SK-N-SH (cell line): ENCODE measurements at places on chromosomes 7 and 10. TPM values are rescaled to one million over a fixed set of nuclear protein-coding genes. Genes with fewer than 3 reads are reported as not detected.
A peak's percentile ranks its signal among the peaks of the same experiment; 100 is the strongest.

GRCh38 chr7:80844916-80845315, 73.9 kb downstream of the SEMA3C start:
- no peak for DNase-seq

DNA sequence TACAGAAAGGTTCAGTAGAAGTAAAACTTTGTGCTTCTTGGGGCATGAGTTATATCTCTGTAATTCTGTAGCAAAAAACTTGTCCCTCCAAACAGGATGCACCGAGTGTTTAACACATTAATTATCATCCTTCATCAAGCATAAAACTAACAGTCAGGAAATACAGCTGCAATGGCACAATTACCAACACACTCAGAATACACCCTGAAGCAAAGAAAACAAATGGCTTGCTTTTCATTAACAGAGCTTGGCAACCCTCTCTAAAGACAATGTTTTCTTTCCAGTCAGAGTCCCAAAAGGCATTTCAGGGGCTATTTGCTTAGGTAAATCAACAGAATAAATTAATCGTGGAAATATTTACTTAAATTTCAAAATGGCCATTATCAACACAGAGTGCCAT, 107.7 kb downstream of the ICA1 start:
- peak; percentile 31 for DNase-seq

- DNase-seq: no peak
Measured at GRCh38 chr10:126214021-126214420, 174.3 kb downstream of the ADAM12 start.

Gene UNCX
- not detected in 2 replicates for polyA plus RNA-seq

GRCh38 chr10:12073526-12073925, 4.8 kb downstream of the DHTKD1 start:
- no peak for DNase-seq

DNA sequence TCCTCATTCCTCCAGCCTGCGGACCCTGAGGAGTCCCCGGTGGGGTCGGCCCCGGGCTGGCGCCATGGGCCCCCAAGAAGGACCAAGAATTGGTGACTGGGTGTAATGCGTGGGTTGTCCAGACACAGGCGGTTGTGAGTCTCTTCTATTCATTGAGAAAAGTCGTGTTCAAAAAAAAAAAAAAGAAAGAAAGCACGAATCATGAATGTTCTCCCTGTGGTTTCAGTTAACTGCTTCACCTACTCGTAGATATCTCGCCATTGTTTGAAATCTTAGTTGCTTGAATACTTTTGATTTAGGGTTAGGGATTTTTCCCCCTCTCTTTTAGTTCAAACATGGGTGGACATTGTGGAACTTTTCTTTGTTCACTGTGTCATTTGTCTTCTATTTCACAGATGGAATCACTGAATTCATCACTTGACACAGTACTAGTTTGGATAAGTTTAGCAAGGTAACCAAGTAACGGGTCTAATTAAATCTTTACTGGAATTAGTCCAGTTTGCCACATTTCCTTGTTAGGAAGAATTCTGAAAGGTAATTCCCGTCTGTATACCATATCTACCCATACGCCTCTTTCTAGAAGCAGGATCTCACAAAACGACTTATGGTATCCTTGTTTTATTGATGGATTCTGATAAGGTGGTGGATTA, 775 bp downstream of the STARD3NL start:
- no peak for DNase-seq

DNA sequence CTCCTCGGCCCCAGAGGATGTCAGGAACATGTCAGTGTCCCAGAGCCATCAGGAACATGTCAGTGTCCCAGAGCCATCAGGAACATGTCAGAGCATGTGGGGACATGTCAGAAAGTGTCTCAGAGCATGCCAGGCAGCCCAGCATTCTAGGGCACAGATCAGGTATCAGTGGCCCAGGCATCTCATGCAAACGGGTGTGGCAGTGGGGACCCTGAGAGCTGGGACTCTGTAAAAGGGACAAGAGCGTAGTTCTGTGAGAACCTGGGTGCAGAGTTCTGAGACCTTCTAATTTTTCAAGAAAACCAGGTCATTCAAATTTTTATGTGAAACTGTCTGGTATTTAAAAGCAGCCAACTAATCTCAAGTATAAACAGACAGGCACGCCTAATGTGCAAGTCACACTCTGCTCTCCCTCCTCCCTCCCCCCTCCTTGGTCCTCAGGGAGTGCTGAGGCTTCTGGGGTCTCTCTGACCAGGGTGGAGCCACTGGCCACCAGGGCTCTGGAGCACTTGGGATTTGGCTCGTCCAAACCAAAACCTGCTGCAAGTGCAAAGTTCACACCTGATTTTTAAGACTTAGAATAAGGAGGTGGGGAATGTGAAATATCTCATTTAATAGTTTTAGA, 64.6 kb downstream of the ALOX5 start:
- no peak for DNase-seq

DNA sequence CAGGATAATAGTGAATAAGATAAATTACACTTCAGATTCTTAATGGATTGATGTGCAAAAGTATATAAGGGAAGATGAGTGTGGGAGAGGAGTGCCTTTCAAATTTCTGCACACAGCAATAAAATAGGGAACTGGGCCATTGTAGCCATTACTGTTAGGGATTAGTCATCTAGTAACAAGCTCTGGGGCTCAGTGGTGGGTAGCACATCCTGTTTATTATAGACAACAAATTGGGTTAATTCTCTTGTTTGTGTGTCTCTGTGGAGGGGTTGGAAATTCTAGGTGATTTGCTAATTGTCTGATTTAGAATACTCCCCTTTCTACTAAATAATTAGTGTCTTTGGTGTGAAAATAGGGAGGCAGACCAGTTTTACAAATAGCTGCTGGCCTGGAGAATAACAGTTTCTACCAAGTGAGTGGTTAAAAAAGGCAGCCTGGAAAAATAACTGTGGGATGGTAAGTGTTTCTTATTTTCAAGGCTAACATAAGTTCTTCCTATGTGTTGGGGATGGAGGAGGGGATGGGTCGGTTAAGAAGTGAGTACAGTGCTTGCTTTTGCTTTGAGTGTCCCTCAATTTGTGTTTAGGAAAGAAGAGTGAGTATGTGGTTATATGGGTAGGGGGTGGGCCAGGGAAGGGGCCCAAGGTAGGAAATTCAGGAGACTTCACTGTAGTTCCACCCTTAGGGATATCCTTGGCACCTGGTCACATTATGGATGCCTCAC, 43.3 kb upstream of the TMEM248 start:
- no peak for DNase-seq
